Effector memory CD8-positive, alpha-beta T cell (primary cell): ENCODE measurements at places on chromosomes 3 and 15.

- no peaks in the 10 kb centered on the region for H3K4me1 ChIP-seq
- H3K4me3 ChIP-seq, result no peak overlapping the region
- H3K36me3 ChIP-seq, result no peaks in the 10 kb centered on the region
- no peak for DNase-seq
- H3K27ac ChIP-seq, result no peak overlapping the region
- H3K27me3 ChIP-seq, result no peaks in the 10 kb centered on the region
Observed at GRCh38 chr3:65170390-65171042, 482.7 kb upstream of the ADAMTS9 start.

DNA sequence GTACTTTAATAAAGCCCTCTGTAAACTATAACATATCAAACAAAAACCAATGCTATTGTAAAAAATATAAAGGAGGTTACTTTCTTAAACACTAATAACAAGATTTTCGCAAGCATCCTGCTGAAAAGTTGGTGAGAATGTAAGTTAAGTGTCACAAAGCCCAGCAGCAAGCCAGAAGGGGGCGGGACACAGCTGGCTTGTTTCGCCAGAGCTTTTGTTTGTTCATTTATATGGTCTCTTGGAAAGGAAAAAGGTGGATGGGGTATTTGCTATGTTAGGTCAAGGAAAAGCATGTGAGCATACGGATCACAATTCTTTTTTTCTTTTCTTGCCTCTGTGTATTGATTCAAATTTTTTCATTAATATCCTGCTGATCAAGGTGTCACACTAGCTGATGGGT lies 59.9 kb downstream of the HACD2 start:
- peaks cover 11% of the 10 kb centered on the region for H3K36me3 ChIP-seq
- no peaks in the 10 kb centered on the region for H3K27me3 ChIP-seq
- no peak overlapping the region for H3K27ac ChIP-seq
- H3K4me1 ChIP-seq, result peaks cover 54% of the 10 kb centered on the region
- H3K4me3 ChIP-seq, result no peak overlapping the region
- no peak for DNase-seq

- no peak overlapping the region for H3K27ac ChIP-seq
- H3K27me3 ChIP-seq, result no peaks in the 10 kb centered on the region
- no peaks in the 10 kb centered on the region for H3K4me1 ChIP-seq
- H3K36me3 ChIP-seq, result peaks cover 27% of the 10 kb centered on the region
- no peak for DNase-seq
Observed at GRCh38 chr3:172314591-172315160, 133.6 kb downstream of the GHSR start.

DNA sequence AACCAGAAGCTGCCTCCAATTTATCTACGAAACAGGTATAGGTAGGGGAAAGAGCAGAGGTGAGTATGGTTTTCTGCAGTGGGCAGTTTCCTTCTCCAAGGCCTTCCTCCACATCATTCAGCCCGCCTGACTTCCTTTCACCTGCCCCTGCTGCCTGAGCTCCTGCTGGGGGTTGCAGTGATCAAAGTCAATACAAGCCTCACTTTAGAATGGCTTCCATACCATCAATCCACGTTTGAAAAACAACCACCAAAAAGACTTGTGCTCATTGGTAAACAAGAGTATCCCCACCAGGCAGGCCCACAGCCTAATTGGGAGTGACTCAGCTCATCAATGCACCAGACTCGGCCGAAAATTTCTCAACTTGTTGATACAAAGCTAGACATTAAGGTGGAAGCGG lies 159.9 kb downstream of the MAGI1 start:
- no peak for DNase-seq
- H3K27me3 ChIP-seq, result no peaks in the 10 kb centered on the region
- no peak overlapping the region for H3K4me3 ChIP-seq
- no peaks in the 10 kb centered on the region for H3K4me1 ChIP-seq
- no peak overlapping the region for H3K27ac ChIP-seq
- no peaks in the 10 kb centered on the region for H3K36me3 ChIP-seq

GRCh38 chr15:56428821-56429458 lies 36.0 kb downstream of the MNS1 start:
- no peaks in the 10 kb centered on the region for H3K36me3 ChIP-seq
- H3K27ac ChIP-seq, result no peak overlapping the region
- no peak for DNase-seq
- no peaks in the 10 kb centered on the region for H3K4me1 ChIP-seq
- no peak overlapping the region for H3K4me3 ChIP-seq

GRCh38 chr15:67175643-67176071 lies 78.8 kb downstream of the AAGAB start:
- H3K4me3 ChIP-seq, result no peak overlapping the region
- H3K27me3 ChIP-seq, result no peaks in the 10 kb centered on the region
- no peak for DNase-seq
- peak overlapping the region; percentile 61 for H3K27ac ChIP-seq
- peaks cover 48% of the 10 kb centered on the region for H3K36me3 ChIP-seq
